Activated T-cell treated with anti-CD3 and anti-CD28 coated beads, Interleukin-2, amount 50 U/mL, for 1 hour (primary cell): ENCODE measurements at places on chromosomes 3 and 15.

DNA sequence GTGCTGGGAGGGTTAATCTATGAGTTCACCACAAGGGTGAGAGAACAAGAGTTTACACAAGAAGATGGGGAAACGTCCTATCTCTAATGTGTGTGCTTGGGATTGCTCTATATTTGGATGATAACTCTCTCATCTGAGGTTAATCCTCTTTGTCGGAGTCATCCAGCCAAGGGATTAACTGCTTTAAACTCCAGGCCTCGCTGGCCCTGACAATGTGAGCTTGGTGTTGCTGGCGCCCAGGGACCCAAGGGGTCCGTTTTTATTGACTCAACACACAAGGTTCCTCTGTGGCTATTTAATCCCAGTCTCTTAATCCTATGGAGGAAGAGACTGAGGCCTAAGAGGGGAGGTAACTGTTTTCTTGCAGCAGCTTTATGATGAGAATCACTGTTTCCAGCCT lies 14.2 kb downstream of the SV2B start:
- no peak for DNase-seq

GRCh38 chr3:196194542-196194915 lies 16.7 kb downstream of the ZDHHC19 start:
- DNase-seq, result no peak

DNA sequence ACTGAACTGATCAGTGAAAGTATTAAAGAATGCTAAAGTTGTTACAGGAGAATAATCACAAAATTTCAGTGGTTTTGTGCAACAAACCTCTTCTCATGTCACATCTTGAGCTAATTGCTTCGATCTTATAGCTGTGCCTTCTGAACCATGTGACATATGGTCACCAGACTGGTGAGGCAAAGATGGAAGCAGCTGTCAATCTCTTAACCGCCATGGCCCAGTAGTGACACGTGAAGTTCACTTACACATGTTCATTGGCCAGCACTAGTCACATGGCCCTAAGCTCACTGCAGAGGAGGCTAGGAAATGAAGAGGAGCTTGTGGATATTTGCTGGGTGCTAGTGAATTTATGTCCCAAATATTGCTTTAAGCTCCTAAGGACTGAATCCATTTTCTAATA lies 32.5 kb downstream of the BOC start:
- DNase-seq, result no peak

DNA sequence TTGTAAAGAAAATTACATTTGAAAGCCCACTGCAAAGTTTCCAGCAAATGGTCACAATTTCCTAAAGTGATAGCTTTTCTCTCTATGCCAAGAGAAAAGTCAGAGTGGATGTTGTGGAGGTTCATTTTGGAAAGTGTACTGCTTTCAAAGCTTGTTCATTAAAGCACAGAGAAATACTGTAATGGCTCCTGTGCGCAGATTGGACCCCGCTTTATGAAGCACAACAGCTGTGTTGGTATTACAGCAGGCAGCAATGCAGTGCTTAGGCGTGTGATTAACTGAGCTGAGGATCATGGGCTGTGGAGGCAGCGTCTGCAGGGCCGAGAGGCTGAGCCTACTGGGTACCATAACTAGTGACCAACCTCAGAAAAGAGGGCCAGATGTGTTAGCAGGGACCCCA lies 478.4 kb upstream of the CFAP20DC start:
- DNase-seq, result no peak

- no peak for DNase-seq
These were observed 206.9 kb downstream of the BBX start for GRCh38 chr3:107729686-107730085.

- DNase-seq, result no peak
These were observed 22.4 kb upstream of the TGFBR2 start for GRCh38 chr3:30583973-30584372.

DNA sequence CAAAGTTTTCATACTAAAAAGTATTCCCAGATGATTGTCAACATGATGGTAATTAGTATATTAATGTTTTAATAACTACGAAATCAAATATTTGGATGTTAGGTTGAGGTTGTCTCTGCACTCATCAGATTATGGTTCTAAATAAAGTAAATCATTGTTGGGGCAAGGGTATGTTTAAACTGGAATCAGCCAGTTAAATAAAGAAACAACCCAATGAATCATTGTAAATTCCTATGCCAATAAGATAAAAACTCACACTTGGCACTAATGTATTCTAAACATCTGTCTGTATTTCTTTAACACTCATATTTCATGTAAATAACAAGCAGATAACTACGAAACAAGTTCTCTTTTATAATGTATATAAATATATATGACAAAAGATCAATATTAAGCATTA lies 92.7 kb downstream of the PEAK1 start:
- DNase-seq, result no peak

DNA sequence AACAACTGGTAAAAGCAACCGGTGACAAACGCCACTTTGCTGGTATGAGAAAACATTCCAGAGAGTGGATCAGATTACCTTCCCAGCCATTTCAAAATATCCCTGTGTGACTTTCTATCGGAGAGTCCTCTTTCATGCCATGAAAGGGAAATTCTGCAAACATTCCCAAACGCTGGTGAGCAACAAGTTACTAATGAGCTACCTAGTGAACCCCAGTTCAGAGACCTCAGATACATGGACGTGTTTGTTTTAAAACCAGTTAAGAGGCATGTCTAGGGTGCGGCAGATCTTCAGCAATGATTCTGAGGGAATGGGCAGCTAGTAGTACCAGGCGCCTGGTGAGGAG lies 418.2 kb upstream of the NR2F2 start:
- DNase-seq, result no peak

DNA sequence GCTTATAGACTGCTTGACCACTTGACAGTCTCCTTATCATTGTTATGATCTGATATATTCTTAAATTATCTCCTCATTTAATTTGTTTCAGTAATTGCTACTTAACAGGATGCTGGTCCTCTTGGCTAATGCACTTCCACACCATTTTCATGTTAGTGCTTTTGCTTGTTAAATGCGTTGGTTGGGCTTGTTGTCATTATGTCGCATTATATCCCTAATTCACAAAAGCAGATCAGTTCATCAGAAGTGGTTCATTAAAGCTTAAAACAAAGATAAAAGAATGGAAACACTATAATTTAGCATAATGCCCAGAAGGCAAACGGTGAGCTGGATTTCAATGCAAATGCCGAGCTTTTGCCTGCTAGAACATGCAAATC lies 17.1 kb upstream of the EHHADH start:
- no peak for DNase-seq

DNA sequence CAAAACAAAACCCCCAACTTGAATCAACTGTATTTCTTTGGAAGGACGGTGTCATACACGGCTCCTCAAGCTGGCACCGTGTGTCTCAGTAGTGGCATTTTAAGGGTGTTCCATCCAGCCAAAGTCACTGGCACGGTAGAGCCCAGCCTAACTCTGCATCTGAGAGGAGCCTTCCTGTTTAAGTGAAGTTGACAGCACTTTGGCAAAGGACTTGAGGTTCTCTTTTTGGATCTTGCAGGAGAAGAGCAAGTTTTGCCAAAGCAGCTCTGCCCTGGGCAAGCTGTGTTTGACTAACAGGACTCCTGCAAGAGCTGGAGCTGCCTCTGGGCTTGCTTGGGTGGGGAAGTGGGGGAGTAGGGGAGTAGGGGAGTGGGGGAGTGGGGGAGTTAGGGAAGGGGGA lies 109.6 kb upstream of the FEZF2 start:
- DNase-seq, result no peak

DNA sequence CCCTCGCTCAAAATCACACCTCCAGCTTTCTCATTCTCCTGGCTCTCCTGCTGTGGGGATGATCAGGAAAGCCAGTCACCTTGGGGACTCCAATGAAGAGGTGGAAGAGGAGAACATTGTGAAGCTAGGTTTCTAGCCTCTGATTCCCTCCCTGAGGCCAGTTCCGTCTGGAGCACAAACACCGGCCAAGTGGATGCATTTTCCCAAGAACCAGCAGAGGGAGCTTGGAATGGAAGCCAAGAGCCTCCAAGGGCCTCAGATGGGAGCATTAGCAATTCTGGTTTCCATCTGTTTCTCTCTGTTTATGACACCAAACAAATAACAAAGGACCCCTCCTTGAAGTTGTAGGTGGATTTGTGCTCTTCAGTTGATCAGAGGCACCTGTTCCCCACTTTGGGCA lies 40.6 kb upstream of the NMNAT3 start:
- no peak for DNase-seq

DNA sequence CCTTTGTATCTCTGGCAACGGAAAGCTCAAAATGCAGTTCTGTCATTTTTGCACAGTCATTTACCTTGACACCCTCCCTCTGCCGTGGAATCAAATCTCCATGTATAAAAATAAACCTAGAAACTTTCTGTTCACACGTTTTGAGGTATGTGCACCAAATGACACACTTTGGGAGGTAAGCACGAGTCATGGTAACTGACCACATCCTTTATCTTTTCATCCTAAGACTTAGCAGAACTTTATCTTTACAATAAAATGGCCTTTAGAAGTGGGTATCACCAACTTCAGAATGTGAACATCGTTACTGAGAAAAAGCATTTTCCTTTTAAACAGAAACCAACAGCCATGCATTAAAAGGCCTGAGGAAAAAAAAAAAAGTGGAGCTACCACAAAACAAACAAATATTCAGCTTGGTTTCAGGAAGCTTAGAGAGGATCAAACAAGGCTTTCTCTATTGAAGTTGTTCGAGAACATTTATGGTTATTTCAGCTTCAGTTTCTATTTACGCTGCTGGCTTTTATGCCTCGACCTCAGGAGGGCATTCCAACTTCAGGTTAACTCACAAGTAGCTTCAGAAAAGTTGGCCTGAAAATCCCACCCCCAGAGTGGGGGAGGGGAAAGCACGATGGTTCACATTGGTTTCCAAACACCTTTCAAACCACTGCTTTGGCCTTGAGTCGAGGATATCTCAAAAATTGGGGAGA lies 171.1 kb upstream of the ICE2 start:
- peak; percentile 24 for DNase-seq

- DNase-seq, result no peak
These were observed 19.9 kb downstream of the TAMM41 start for GRCh38 chr3:11826628-11827265.

GRCh38 chr3:144097163-144097562 lies 125.5 kb downstream of the DIPK2A start:
- no peak for DNase-seq

DNA sequence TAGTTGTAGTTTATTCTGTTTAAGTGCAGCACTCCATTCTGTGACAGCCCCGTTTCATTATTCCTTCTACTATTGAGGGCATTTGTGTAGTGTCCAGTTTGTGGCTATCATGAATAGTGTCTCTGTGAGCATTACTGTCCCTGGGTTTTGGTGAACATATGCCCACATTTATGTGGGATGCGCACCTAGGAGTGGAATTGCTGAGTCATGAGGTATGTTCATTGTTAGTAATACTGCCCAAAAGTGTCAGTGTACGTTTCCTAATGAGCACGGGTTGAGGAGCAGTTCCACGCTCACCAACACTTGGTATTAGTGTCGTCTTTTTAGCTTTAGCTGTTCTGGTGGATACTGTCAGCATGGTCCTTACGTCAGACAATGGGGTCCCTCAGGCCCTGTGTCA lies 131.8 kb downstream of the SLCO3A1 start:
- DNase-seq, result no peak

DNA sequence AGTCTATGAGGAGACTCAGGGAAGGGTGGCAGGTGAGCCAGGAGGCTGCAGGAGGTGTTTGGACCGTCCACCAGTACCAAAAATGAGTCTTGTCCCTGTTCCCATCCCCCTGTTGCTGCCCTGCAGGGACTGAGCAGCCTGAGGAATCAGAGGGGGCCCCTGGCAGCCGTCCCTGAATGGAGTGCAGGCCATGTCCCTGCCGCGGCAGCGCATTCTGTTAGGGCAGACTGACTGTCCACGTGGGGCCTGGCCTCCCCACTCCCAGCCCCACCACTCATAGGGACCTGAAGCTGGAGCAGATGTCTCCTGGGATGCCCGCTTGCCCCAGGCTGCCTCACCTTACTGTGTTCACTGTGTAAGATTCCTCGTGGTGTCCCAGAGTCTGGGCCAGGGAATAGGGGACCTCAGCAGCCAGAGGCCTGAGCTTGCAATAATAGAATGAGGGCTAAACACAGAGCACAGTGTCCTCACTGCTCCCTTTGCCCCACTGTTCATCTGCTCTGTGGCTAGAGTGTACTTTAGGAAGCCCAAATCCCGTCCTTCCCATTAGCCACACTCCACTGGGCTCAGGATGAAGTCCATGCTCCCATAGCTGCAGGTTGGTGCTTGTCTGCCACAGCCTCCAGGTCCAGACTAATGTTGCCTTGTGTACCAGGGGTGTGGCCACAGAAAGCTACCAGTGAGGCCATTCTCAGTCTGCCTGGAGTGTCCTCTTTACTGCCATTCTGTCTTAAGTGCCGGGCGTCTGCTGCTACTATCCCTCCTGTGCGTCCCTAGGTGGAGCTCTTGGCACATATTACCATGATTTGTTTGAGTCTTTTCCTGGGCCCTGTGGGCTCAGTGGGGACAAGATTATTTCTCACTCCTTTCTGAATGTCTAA lies 63.2 kb downstream of the HCN4 start:
- DNase-seq, result no peak

- DNase-seq, result no peak
These were observed 29.0 kb downstream of the RBPMS2 start for GRCh38 chr15:64746356-64746755.

DNA sequence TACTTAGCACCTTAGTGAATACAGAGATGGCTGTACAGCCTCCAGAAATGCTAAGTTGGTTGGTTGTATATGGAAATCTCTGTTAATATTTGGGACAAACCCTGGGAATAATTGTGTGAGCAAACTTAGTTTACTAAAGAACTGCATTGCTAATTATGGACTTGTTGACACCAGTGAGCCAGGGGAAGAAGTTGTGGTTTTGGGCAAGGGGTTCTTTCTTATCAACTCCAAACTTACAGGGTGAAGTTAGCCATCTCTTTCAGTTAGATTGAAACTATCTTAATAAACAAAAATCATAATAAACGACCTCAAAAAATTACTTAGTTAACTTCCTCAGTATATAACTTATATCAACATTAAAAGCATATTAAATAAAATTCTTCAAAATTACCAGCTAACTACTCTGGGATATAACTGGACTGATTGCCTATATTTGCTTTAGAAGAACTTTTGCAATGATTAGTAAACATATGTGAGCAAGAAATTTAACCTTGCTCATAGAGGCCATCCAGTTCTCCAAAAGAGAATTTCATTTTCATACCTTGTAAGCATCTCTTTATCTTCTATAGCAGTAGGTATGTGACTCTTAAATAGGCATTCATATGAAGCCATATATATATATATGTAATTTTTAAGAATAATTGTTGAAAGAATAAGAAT lies 24.7 kb downstream of the MBNL1 start:
- DNase-seq, result no peak

DNA sequence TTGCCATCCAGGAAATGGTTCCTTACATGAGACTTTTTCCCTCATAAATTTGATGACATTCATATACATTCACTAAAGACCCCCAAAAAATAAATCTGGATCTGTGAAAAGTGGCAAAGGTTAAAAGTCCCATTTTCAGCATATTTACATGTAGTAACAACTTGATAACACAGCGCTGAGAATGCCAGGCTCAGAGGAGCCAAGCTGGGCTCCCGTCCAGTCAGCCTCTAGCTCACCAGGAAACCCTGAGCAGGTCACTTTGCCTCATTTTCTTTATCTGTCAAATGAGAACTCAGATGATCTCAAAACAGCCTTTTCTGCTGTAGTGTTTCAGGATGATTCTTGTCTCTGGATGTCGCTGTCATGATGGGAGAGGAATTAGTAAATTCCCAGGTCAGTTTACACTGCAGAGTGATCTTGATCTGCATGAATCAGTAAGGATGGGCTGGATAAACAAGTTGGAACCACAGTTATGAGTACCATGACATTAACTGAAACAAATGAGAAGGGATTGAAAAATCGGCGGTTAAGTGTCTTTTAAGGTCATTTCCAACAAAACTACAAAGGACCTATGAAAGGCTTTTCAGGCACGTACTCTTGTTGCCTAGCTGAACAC lies 82.8 kb downstream of the PPARG start:
- DNase-seq, result no peak
